LHCN-M2 (cell line): ENCODE measurements at places on chromosomes 16 and 17. TPM values are rescaled to one million over a fixed set of nuclear protein-coding genes. Genes with fewer than 3 reads are reported as not detected.

Gene CPNE7
- total RNA-seq, result 119 and 147 TPM in 2 replicates

- DNase-seq, result no peak
Measured at GRCh38 chr16:68073902-68074760, 11.0 kb upstream of the NFATC3 start.

DNA sequence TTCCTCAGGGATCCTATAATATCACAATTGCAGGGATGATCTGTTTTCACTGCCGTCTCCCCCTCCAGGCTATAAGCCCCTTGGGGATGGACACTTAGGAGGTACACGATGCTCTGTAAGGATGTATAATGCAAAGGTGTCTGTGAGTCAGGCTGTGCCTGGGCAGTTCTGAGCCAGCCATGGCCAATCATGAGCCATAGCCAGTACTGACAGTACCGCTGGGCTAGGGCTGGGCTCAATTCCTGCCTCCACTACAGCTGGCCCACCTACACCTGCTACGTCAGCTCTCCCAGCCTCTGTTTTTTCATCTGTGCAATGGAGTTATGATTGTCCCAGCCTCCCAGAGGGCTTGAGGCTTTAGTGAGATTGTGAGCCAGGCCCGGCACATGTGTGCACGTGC lies 2.8 kb upstream of the WNT9B start:
- no peak for DNase-seq

Gene C17orf50
- not detected in 2 replicates for total RNA-seq

GRCh38 chr17:83180264-83180995 lies 101.0 kb downstream of the METRNL start:
- no peak for DNase-seq

DNA sequence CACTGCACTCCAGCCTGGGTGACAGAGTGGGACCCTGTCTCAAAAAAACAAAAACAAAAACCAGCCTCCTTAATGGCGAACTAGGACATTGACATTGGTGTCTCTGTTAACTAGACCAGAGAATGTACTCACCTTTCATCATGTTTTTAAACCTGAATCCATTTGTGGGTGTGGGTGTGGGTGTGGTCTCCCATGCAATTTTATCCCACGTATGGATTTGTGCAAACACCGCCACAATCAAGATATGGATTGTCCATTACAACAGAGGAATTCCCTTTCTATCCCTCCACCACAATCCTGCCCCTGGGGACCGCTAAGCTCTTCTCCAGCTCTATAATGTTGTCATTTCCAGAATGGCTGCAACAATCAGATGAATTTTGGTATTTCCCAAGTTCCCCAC lies 49.9 kb downstream of the DNAH17 start:
- DNase-seq, result no peak

DNA sequence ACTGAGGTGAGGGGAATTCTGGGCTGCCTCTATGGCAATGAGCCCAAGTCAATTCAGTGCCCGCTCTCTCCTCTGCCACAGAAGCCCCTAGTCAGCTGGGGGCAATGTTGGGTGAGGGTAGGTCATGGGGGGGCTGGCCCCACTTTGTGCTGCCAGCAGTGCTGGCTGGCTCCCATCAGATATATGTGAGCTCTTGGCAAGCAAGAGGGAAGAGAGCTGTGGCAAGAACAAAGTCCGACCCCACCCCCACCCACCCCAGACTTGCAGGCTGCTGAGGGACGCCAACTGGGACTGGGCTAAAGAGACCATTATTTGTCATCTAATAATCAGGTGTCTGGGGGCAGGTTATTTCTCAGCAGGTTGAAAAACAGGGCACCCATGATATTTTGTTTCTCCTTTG lies 89.4 kb downstream of the YPEL2 start:
- DNase-seq, result no peak
